ENCODE measurements at places on chromosomes 7 and 10.

GRCh38 chr7:46982928-46983327, 599.0 kb downstream of the TNS3 start:
- DNase-seq = no peak

GRCh38 chr10:86225103-86225782, 141.4 kb downstream of the GRID1 start:
- DNase-seq = no peak

DNA sequence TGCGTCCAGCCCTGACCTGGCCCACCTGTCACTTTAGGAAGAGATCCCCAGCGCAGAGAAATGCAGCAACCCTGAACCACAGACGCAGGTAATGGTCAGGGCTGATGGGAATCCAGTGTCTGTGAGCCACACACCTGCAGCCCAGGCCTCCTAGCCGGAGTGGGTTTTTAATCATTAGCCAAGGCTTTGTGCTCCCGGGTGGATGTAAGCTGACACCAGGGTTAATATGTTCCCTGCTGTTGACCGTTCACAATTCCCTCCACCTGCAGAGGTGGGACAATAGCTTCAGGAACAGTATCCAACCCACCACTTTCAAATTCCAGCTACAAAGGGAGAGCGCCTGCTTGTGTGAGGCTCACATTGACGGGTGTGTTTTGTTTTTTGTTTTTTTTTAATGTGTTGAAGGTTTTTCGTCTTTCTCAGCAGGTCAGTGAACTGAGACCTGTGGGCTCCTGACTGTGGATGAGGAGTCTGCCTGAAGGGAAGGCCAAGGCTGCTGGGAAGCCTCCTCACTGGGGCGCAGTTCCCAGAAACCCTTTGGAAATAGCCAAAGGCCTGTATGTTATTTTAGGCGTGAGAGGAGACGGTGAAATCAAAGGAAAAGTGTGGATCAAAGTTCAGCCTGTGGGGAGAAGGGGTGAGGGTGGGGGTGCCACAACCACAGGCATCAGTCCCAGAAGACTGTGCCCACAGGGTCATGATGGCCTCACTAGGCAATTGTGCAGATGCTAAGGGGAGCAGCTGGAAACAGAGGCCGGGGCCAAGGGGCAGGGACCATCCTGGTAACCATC, 111.1 kb downstream of the TNS3 start:
- no peak for DNase-seq

- no peak for DNase-seq
Measured at GRCh38 chr7:142608630-142609428, 140.4 kb upstream of the PRSS1 start.

- DNase-seq = no peak
Measured at GRCh38 chr7:82925331-82925730, 237.4 kb downstream of the PCLO start.

DNA sequence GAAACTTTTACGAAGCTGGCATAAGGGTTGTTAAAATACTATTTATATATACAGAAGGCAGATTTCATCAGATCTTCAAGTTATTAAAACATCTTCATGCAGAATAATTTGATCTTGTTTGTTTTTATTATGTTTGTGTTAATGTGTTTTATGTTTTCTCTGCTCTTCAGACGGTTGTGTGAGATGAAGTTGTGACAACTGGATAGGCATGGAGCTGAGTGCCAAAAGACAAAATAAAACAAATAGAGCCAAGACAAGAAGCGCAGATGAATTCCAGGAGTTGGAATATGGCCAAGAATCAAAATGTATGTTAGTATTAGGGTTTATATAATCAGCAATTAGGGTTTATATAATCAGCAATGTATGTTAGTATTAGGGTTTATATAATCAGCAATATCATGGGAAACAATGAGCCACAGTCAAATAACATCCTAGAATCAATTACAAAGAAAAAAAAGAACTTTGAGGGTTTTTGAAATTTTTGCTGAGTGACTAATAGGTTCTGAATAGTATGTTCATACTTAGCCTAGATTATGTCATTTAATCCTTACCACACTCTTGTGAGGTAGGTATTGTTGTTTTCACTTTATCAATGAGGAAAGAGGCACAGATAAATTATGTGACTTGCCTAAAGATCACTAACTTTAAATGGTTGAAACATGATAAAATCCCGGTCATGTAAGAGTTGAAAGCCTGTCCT, 488.0 kb upstream of the STEAP1 start:
- DNase-seq = no peak

DNA sequence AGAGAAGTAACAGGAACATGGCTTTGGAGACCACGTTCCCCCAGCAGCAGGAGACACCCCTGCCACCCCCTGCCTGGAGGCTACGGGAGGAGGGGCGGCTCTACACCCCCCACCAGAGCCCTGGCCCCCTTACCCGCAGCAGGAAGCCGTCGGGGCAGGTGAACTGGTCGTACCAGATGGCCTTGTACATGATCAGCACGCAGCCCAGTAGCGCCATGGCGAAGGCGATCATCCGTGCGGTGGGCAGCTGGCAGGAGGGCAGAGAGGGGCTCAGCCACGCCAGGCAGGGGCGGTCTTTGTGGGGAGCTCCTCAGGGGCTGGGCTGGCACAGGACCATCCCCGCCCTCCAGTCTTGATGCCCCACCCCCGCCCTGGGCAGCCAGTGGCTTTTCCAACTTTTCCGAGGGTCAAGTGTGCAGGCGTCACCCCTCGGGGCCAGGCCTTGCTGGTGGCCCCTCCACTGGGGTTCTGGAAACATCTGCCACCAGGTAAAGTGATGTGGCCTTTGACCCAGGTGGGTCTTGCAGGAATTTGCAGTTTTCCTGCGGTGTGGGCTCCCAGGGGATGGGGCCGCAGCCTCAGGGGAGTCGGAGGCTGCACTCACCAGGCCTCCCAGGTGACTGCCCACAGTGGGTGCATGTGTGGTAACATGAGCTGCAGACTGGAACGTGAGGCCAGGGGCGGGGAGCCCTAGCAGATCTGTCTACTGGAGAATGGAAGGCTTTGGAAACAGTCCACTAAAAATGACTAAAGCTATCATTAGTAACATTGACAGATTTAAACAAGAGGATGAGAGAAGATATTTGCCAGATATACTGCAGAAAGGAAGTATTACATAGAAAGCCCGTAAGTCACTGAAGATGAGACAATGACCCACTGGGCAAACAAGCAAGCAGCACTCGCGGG, 9.7 kb downstream of the CALY start:
- no peak for DNase-seq

- peak; percentile 10 for DNase-seq
Measured at GRCh38 chr10:81866753-81867152, 8.2 kb upstream of the NRG3 start.

DNA sequence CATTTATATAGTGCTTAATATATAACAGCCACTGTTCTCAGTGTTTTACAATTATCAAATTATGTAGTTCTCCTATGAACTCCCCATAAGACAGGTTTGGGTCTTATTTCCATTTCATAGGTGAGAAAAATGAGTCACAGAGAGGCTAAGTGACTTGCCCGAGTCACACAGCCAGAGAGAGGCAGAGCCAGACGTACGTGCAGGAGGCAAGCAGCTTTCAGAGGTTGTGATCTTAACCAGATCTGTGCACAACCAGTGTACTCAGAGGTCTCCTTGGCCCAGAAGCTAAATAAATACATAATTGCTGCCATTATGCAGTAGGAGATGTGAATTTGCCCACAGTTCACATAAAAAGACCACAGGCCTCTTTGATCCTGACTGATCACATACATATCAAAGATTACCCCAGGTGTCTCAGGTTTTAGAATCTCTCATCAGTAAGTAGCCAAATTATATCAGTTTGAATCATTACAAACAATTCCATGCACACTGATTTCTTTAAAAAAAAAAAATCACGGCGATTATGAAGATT, 304.7 kb upstream of the AOAH start:
- DNase-seq = no peak

DNA sequence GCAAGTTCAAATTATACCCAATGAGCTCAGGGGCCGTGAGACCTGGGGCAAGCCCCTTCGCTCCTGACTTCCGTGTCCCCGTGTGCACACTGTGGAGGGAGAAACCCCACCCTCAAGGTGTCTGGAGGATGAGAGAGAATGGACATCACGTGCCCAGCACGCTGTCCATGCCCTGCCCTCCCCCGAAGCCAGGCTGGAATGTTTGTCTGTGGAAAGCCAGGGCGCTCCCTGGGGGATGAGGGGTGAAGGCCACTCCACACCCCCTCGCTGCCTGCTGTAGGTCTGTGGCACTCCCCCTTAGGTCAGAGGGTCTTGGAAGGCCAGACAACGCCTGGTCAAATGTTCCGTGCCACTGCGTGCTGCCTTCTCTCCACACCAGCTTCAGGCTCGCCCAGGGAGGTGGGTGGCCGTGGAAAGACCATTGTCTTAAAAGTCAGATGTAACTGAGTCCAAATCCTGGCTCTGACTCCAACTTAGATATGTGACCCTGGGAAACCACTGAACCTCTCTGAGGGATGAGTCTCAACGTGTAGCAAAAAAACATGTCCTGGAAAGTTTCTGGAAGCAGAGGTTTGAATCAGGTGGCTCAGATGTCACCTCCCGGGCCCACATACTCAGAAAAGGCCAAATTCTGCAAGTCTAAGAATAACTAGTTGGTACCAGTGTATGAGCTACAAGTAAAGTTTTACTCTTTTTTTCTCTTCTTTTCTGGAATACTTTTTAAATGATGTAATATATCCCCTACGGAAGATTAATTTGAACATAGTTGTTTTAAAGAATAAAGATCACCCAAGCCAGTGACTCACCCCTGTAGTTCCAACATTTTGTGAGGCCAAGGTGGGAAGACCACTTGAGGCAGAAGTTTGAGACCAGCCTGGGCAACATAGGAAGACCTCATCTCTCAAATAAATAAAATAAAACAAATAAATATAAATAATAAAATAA, 24.9 kb downstream of the RCC1L start:
- DNase-seq = no peak

- no peak for DNase-seq
Measured at GRCh38 chr10:77943121-77943901, 16.8 kb upstream of the DLG5 start.

DNA sequence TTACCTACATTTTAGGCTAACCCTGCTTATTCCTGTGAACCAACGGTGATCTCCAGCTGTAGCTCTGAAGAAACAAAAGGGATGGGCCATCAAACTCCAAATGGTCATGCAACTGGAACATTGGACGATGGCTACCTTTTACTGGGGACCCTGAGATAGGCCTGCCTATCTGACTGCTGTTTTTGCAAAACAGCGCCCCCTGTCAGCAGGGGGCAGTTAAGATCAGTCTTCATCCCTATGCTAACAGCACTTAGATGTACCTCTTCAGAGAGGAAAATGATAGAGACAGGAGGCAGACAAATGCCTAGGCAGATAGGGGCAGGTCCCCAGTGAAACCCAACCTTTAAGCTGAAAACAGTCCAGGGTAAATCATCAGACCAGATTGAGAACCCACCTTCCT, 1085.4 kb upstream of the SORCS1 start:
- DNase-seq = no peak

DNA sequence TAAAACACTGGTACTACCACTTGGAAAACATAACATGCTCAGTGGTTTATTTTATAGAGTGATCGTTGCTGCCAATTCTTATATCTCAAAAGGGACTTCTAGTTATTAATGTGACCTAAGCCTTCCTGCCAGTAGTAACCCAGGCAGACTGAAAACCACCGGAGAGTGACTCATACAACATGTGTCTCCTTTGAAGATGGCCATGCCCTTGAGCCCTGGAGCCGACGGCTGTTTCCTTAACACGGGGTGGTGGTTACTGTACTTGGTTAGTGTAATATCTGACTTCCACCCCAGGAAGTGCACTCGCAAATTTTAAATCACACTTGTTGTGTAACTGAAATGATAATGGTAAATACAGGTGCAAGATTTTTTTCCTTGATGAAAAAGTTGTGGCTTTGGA, 30.5 kb downstream of the JAKMIP3 start:
- no peak for DNase-seq

DNA sequence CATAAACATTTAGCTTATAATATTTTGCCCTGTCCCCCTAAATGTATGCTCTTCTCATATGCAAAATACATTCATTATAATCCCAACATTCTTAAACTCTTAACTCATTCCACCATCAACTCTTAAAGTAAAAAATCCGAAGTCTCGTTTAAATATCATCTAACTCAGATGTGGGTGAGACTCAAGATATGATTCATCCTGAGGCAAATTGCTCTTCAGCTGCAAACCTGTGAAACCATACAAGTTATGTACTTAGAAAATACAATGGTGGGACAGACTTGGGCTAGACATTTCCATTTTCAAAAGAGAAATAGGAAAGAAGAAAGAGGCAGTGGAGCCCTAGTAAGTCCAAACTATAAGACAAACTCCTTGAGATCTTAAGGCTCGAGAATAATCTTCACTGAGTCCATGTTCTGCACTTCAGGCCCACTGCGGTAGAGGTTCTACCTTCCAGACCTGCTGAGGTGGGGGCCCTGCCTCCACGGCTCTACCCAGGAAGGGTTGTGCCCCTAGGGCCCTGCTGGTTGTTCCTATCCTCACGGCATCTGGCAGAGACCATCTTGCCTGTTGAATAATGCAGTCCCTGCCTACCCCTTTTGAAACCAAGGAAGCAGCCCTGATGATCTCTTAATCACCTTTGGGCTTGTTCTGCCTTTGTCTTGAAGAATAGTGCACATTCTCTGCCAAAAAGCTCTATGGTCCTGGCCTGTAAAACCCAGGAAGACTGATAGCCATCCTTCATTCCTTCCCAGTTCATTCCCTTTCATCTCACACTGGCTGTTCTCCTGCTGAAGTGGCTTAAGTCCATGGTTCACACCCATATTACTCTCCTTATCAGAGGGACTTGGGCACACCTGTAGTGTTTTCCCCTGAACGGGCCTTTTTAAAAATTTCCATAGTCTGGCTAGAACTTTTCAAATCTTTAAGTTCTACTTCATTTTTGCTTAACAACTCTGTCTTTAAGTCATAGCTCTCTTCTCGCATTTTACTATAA, 37.3 kb downstream of the INPP5F start:
- DNase-seq = no peak

GRCh38 chr7:21462081-21462480, 34.2 kb downstream of the SP4 start:
- no peak for DNase-seq

GRCh38 chr7:5694221-5694754, 87.2 kb downstream of the RNF216 start:
- no peak for DNase-seq

DNA sequence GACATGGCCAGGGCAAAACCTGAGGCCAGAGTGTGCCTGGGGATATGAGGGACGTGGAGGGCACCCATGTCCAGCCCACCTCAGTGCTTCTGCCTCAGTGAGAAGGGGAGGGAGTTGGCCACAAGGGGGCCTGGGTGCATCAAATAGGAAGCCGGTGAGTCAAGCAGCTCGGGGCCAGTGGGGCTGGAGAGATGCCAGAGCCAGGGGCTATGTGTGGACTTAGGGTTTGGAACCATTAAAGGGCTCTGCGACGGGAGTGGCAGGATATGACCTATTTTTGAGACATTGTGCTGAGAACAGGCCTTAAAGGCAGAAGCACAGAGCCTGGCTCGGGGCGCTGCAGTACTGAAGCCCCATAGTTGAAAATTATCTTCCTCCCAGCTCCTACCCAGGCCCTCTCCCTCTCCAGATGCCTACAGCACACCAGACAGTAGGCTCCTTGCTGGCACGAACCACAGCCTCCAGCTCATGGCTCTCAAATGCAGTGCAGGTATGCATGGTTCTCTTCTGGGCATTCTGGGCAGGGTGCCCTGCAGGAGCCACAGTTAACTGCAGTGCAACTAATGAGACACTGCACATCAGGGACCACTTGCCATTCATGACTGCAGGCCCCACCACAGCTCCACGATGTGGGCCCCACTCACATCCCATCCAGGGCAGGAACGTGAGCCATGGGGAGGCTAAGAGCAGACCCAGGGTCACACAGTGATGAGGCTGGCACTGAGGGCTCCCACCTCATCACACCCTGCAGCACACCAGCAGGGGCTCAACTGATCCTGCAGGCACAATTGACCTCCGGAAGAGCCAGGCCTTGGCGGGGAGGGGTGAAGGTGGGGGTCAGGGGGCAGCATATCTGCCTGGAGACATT, 7.2 kb upstream of the PGAM2 start:
- peak; percentile 60 for DNase-seq

Data from GM10248 (cell line).